Breast epithelium (tissue), 4 donors: ENCODE measurements at places on chromosomes 6 and 20. TPM values are rescaled to one million over a fixed set of nuclear protein-coding genes. Genes with fewer than 3 reads are reported as not detected.

GRCh38 chr20:36394340-36394965, 88.3 kb downstream of the DLGAP4 start:
- H3K4me3 ChIP-seq = no peak overlapping the region
- no peaks in the 10 kb centered on the region for H3K4me1 ChIP-seq
- H3K27me3 ChIP-seq = no peaks in the 10 kb centered on the region
- H3K27ac ChIP-seq = no peak overlapping the region

GRCh38 chr20:24863356-24863755, 85.7 kb upstream of the CST7 start:
- no peaks in the 10 kb centered on the region for H3K27me3 ChIP-seq
- H3K36me3 ChIP-seq = no peaks in the 10 kb centered on the region
- no peaks in the 10 kb centered on the region for H3K4me1 ChIP-seq
- no peak for DNase-seq

GRCh38 chr20:40010483-40010882, 678.6 kb downstream of the MAFB start:
- no peaks in the 10 kb centered on the region for H3K4me1 ChIP-seq
- no peaks in the 10 kb centered on the region for H3K27me3 ChIP-seq
- no peak overlapping the region for H3K27ac ChIP-seq
- no peak overlapping the region for H3K4me3 ChIP-seq
- no peak for DNase-seq

DNA sequence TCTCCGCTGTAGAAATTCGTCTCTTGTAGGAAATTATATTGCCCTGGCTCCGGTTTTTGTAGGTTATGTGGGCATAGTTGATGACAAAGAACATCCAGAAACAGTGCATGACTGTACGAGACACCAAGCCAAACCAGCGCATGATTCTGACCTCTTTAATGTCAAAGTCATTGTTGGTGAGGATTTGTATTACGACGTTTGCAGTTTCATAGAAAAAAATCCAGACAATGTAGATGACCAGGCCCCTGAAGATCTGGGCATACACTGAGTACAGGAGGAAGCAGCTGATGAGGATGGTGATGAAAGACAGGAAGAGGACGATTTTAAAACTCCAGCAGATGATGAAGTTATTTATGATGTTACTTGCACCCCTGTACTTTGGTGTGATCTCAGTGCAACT, 39.1 kb upstream of the TBC1D22B start:
- H3K27ac ChIP-seq = no peak overlapping the region
- H3K4me1 ChIP-seq = no peaks in the 10 kb centered on the region
- no peaks in the 10 kb centered on the region for H3K36me3 ChIP-seq
- no peaks in the 10 kb centered on the region for H3K27me3 ChIP-seq
- no peak overlapping the region for H3K4me3 ChIP-seq

DNA sequence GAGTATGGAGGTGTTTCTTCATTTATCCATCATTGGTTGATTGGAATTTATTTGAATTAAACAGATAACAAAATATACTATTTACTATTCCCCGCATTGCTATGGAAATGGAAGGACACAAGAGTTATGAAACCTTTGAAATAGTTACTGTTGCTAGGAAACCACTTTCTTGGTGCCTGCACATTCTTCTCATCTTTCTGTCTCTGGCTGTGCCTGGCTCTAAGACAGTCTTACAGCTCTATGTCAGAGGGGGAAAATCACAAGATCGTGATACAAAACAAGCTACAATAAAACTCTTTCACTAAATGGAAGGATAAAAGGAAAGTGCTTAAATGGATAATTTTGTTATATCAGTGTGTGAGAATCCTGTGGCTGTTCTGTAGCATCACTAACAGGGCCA, 453.0 kb downstream of the LMBRD1 start:
- H3K27ac ChIP-seq = no peak overlapping the region
- H3K27me3 ChIP-seq = no peaks in the 10 kb centered on the region
- H3K4me3 ChIP-seq = no peak overlapping the region
- no peaks in the 10 kb centered on the region for H3K4me1 ChIP-seq
- DNase-seq = no peak
- no peaks in the 10 kb centered on the region for H3K36me3 ChIP-seq

DNA sequence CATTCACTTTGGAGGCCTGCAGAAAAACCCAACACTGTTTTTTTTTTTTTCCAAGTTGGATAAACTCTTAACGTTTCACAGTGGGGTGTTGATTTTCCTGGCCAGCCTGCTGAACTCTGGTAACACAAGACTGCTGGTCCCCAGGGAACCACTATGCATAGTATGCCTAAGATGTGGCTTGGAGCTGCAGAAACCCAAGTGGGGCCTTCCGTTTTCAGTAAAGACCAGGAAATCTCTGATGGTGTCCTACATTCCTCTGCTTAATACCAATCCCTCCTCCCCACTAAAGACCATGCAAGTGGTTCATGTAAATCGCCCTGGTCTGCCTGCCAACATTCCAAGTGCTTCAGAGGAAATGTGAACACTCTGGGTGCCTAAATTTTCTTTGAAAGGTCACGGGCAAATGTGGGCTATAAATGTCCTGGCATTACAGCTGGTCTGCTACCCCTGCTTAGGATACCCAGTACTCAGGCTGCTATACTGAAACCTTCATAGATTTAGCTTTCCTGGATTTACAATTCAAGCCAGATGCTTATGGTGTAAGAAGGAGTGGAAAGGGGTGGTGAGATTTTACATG, 615.4 kb downstream of the MAFB start:
- DNase-seq = no peak
- H3K36me3 ChIP-seq = no peaks in the 10 kb centered on the region
- no peaks in the 10 kb centered on the region for H3K4me1 ChIP-seq
- no peaks in the 10 kb centered on the region for H3K27me3 ChIP-seq
- H3K4me3 ChIP-seq = no peak overlapping the region

DNA sequence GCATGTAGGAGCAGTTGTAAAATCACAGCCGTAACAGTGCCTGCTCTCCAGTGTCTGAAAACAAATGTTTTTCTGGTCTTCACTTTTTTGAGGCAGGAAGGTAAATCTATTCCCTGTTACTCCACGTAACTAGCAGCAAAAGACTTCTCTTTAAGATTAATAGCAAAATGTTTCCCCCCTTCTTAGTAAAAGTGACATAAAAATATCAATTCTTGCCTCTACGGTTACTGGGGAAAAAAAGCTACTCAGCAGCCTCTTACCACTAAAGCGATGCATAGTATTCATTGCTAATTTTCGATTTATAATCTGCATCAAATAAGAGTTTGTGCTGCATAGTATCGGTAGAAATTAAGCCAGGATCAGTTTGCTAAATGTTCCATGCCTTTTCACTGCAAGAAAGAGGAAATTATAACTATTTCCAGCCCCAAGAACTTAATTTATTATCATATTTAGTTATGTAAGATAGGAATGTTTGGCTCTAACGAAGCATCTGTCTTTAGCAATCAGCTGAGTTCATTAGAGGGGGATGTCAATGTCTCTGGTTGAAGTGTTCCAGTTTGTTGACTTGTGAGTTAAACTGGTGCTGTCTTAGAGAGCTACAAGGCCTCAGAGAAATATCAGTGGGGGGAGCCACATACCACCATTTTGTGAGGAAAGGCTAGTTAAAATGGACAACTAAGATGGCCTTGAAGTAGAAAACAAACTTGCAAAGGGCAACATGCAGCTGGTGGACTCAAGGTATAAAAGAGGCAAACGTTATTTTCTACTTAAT, 617 bp upstream of the TSPYL1 start:
- peaks cover 13% of the 10 kb centered on the region for H3K4me1 ChIP-seq
- no peaks in the 10 kb centered on the region for H3K36me3 ChIP-seq
- peak overlapping the region; percentile 99 for H3K27ac ChIP-seq
- H3K27me3 ChIP-seq = no peaks in the 10 kb centered on the region
- no peak for DNase-seq
- H3K4me3 ChIP-seq = peak overlapping the region; percentile 89

DNA sequence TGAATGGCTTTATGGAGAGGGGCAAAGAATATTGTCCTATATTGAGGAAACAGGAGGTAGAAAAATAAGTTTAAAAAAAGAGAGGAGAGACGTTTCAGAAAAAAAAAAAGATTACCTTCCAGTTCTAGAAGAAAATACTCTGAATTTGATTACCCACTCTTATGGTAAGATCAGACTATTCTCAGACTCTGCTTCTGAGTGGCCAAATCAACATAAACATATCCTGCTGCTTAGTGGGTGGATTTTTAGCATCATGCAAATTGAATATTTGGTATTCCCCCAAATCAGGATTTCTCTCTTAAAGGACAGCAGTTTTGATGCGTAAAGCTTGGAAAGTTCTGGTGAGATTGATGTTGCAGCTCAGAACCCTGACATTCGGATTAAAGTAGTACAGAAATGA, 946.6 kb downstream of the TFAP2A start:
- H3K27ac ChIP-seq = no peak overlapping the region
- H3K4me1 ChIP-seq = no peaks in the 10 kb centered on the region
- no peaks in the 10 kb centered on the region for H3K27me3 ChIP-seq
- no peak overlapping the region for H3K4me3 ChIP-seq
- no peak for DNase-seq
- no peaks in the 10 kb centered on the region for H3K36me3 ChIP-seq

DNA sequence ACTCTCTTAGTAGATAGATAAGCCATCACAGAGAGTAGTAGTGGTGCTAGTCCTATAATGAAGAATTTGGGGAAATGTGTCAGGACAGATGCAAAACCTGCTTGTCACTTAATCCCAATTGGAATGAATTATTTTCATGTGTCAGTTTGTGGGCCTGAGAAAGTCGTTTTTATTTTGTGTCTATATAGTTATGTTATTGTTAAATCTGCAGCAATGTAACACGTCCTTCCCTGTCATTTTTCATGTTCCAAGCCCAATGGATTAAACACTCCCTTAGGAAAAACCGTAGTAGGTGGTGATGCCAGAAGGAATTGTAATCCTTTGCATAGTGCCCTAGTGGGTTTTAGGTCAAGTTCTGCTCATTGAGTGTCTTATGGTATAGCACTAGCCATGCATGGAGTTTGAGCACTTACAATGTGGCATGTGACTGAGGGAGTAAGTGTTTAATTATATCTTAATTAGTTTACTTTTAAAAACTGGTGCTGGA, 105.9 kb upstream of the PRSS16 start:
- DNase-seq = no peak
- H3K27ac ChIP-seq = no peak overlapping the region

- H3K4me1 ChIP-seq = peaks cover 7% of the 10 kb centered on the region
- DNase-seq = no peak
- no peak overlapping the region for H3K27ac ChIP-seq
- no peaks in the 10 kb centered on the region for H3K36me3 ChIP-seq
- no peaks in the 10 kb centered on the region for H3K27me3 ChIP-seq
- H3K4me3 ChIP-seq = no peak overlapping the region
Measured at GRCh38 chr20:34530342-34530741, 14.1 kb downstream of the DYNLRB1 start.

- H3K27me3 ChIP-seq = no peaks in the 10 kb centered on the region
- H3K27ac ChIP-seq = peak overlapping the region; percentile 93
- no peaks in the 10 kb centered on the region for H3K36me3 ChIP-seq
- H3K4me3 ChIP-seq = peak overlapping the region; percentile 97
- no peak for DNase-seq
- H3K4me1 ChIP-seq = no peaks in the 10 kb centered on the region
Measured at GRCh38 chr6:117601811-117602150, 530 bp downstream of the GOPC start.

DNA sequence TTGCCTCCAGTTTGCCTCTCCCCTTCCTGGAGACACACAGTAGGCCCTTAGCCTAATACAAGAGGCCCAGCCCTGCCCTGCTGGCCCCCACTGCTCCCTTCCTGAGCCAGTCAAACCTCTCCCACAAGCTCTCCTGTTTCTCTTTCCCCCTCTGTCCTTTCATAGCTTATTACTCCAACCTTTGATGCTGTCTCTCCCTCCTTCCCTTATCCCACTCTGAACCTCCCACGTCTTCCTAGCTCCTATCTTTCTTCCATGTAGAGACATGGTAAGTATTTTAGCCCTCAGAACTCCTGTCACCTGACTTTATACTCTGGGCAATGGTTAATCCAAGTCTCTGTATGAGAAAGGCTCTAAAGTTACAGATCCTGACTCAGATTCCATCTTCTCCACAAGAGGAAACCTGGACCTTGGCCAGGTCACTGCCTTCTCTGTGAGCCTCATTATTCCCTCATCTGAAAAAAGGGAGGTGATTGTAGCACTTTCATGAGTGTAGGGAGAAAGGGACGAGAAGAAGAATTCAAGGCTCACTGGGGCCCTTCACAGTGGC, 6.7 kb downstream of the TGIF2 start:
- no peak overlapping the region for H3K27ac ChIP-seq
- DNase-seq = no peak
- H3K27me3 ChIP-seq = no peaks in the 10 kb centered on the region
- H3K4me3 ChIP-seq = no peak overlapping the region
- peaks cover 7% of the 10 kb centered on the region for H3K4me1 ChIP-seq
- H3K36me3 ChIP-seq = no peaks in the 10 kb centered on the region

DNA sequence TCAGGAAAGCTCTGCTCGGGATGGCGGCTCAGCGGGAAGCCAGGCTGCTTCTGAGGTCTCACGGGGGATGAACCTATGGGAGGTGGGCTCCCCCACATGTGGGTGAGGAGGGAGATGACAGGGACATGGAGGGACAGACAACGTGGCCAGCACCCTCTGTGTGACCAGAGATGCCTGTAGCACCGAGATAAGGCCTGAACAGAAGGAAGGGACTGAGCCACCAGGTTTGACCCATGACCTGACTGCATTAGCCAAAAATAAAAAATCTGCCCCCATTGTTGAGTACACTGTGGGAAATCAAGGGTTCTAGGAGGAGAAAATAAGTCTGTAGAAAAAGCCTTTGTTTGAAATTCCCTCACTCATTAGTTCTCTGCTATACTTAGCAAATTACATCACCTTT, 105.7 kb downstream of the RNASET2 start:
- no peaks in the 10 kb centered on the region for H3K36me3 ChIP-seq
- no peaks in the 10 kb centered on the region for H3K4me1 ChIP-seq
- no peak overlapping the region for H3K4me3 ChIP-seq
- H3K27ac ChIP-seq = no peak overlapping the region

Gene SYTL3
- 8.0 TPM for total RNA-seq

Gene KIF25
- not detected for total RNA-seq

Gene LY6G6D
- not detected for total RNA-seq

Gene ISM1
- total RNA-seq = 15.2 TPM

Gene ITPR3
- 27.7 TPM for total RNA-seq
